ENCODE measurements at places on chromosomes 1 and 21.

DNA sequence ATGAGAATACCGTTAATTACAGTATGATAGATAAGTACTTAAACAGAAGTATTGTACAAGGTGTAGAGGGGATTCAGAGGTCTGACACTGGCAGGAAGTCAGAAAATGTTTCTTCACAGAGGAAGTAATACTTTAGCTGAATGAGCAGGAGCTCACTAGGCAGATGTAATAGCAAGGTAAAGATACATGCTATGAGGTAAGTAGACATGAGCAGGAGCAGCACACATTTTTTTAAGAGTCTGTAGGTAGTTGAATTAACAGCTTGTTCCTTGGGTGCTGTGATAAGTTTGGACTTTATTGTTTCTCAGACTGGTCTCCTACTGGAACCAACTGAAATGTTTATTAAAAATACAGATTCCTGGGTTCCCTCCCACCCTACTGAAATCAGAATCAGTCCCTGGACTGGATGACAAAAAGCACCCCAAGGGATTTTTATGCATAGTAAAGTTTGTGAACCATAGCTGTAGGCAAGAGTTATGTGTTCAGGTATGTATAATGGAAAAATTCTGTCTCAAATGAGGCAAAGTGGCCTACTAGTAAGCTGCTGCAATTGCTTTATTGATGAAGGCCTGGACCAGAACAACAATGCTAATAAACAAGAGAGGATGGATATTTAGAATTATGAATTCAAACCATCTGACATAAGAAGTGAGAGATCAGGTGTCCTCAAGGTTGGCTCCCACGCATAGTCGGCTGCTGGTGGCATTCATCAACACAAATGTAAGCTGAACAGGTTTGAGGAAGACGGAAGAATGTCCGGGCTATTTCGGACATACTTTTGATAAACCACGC lies 902 bp downstream of the AP4B1 start:
- no peak for DNase-seq

DNA sequence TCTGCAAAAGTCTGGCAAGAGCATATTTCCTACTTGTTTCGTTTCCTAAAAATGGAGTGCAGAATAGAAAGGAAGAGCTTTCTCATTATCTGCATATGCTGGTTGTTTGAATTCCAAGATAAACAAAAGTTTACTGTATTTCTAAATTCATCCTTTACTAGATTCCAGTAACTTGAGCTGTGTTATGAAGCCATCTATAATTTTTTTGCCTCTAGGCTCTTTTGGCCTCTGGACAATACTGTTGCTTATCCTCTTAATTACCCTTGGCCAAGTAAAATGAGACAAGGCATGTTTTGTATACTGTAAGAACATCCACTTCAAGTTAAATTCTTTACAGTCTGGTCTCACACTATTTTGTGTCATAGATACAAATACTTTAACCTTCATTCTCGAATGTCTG lies 45.6 kb upstream of the HFM1 start:
- DNase-seq = no peak

DNA sequence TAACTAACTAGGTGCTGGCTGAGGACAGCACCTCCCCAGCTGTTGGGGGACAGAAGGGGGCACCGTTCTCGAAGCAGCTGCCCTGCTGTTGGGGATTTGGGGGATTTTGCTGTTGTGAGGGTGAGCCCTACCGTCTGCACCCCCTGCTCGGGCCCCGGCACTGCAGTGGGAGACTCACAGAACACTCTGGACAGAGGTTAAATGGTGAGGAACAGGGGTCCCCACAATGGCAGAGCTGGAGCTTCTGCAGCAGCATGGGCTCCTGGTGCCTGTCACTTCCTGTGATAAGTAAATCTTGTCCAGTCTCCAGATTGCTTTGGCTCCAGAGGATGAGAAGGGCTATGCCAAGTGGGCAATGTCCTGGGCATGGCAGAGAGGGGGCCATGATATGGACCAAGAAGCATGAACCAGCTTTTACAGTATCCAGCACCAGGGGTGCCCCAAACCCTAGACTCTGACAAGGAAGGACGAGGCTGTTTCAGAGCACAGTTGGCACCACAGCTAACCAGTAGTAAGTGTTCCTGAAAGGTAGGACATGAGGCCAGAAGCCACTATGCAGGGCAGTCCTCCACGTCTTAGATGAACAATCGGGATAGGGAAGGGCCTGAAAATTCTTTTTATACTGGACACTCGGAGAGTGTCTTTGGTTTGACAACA lies 365.1 kb upstream of the VAMP3 start:
- no peak for DNase-seq

DNA sequence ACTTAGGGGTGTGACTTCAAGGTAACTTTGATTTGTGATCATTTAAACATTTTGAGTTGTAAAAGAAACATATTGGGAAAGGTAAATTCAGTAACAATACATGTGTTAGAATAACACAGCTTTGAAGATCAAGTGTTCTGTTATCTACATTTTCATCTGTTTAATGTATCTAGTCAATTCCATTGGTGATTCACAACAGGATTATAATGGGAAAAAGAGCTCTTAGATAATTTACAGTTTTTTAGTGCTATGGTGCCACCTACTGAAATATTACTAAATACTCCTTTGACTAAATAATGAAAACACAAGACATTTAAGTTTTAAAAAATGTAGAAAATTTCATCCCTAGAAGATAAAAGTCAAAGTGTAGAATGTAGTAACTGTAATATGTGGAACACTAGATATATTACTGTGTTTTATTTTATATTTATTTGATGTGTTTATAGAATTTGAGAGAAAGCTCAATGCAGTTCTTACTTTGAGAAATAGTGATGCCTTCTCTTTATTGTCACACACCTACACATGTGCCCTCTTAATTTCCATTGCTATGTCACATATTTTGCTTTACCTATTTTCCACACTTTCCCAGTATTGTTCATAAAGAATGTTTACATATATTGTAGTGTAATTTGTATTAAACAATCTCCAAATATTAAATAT lies 47.4 kb downstream of the PTPRC start:
- no peak for DNase-seq

GRCh38 chr1:168504064-168504837 lies 39.5 kb downstream of the XCL2 start:
- DNase-seq = no peak

- DNase-seq = no peak
These were observed 36.5 kb downstream of the SERBP1 start for GRCh38 chr1:67393737-67394136.

DNA sequence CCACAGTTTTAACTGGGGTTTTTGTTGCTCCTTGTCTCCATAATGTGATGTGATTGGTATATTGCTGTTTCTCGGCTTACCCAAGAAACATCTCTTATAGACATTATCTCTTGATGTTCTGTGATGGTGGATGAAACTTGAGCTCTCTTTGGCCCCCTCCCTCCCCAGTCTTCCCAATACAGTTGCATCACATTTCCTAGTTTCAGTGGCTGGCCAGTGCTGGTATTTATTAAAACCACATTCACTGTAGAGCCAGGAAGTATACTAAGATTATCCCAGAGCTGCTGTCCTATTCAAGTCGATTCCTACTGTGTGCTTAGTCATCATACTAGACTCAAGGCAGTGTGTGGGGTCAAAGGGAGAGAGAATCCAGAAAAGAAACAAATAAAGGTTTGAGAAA lies 244.4 kb downstream of the KAZN start:
- no peak for DNase-seq
